SIG-M5 (cell line): ENCODE measurements at places on chromosomes 16 and 17.

GRCh38 chr16:50578137-50578536, 29.9 kb downstream of the NKD1 start:
- DNase-seq: no peak

- no peak for DNase-seq
Observed at GRCh38 chr16:27982184-27982583, 81.3 kb downstream of the GSG1L start.

DNA sequence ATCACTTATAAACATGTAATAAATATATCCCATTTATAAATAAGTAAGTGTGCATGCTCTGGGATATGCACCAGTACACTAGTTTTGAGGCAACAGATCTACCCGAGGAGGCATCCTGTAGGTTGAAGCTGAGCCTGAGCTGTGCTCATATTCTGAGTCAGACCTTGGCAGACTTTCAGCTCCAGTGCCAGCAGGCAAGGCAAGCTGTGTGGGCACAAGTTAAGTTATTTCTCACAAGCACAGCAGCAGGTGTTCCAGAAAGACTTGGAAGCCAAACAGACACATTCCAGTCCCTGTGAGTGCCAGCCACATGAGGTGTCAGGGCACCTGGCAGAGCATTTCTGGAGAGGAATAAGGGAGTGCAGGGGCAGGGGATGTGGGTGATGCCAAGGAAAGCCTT, 1.3 kb upstream of the CLEC19A start:
- DNase-seq: no peak

DNA sequence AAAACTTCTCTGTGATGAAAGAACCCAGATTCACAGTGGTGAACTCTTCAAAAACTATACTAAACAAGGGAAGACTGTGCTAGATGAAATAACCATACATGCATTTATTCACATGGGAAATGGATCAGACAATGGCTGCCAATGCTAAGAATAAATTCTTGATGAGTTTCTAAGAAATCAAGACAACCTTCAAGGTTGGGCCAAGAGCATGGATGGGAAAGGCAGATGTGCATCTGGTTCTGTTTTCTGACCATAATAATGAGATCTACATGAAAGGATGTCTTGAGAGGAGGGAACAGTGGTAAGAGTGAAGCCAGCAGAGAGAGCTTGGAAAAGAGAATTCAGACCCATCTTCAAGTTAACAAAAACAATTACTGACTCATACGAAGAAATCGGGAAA, 31.4 kb downstream of the ANKRD11 start:
- DNase-seq: no peak
